Fibroblast of the conjunctiva (primary cell): ENCODE measurements at places on chromosomes 3 and 15.
A peak's percentile ranks its signal among the peaks of the same experiment; 100 is the strongest.

DNA sequence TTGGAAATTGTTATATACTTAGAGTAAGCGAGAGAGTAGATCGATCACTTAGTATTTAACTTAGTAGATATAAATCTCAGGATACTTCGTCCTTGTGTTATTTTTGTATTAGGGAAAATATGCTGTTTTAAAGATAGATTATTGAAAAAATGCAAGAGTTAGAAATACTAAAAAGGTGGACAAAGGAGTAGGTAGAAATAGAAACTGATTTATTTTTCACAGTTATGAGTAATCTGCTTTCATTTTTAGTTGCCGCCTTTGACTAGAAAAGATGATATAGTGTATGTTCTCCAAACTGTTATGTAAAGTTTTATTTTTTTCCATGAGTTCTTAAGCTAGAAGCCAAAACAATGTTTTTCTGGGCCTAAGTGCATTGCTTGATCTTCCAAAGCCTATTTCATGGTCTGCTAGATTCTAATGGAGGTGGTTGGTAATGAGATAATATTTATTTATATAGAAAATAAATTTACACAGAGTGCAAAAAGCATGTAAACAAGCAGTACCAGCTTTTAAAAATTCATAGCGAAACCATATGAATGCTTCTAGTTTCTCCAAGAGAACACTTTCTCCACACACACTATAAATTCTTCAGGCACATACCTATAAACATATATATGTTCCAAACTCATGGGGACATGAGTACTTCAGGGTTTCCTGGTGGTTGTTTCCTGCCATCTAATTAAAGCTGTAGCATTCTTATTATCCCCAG, 61.1 kb downstream of the DIPK2A start:
- no peak for DNase-seq

GRCh38 chr3:159619341-159619885, 369.2 kb upstream of the IL12A start:
- no peak for DNase-seq

DNA sequence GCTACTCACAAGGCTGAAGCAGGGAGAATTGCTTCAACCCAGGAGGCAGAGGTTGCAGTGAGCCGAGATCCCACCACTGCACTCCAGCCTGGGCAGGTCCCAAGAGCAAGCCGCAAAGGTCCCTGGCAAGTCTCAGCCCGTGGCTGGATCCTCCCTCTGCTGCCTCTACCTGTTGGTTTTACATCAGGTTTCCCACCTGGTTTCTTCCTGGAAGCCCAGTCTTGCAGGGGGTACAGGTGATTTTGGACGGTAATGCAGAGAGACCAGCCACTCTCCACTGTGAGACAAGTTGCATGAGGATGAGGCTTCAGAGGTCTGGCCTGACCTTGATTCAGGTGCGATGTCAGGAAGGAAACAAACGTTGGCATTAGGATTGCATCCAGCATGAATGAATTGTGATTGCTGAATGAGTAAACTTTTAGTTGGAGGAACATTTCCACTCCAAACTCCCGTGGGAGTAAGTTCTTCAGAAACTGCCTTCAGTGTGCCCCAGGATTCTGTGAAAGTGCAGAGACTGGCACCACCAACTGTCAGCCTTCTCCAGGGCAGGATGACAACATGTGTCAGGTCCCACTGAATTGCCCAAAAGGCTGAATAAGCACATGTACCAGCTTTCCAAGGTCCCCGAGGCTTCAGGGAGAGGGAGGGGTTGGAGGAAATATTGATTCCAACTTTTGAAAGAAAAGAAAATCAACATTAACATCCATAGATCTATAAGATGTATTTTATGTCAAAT, 189.4 kb downstream of the TJP1 start:
- no peak for DNase-seq

- peak; percentile 30 for DNase-seq
Observed at GRCh38 chr15:100849021-100849854, 30.4 kb upstream of the ALDH1A3 start.

- DNase-seq: no peak
Observed at GRCh38 chr3:123695731-123696640, 111.1 kb upstream of the HACD2 start.

DNA sequence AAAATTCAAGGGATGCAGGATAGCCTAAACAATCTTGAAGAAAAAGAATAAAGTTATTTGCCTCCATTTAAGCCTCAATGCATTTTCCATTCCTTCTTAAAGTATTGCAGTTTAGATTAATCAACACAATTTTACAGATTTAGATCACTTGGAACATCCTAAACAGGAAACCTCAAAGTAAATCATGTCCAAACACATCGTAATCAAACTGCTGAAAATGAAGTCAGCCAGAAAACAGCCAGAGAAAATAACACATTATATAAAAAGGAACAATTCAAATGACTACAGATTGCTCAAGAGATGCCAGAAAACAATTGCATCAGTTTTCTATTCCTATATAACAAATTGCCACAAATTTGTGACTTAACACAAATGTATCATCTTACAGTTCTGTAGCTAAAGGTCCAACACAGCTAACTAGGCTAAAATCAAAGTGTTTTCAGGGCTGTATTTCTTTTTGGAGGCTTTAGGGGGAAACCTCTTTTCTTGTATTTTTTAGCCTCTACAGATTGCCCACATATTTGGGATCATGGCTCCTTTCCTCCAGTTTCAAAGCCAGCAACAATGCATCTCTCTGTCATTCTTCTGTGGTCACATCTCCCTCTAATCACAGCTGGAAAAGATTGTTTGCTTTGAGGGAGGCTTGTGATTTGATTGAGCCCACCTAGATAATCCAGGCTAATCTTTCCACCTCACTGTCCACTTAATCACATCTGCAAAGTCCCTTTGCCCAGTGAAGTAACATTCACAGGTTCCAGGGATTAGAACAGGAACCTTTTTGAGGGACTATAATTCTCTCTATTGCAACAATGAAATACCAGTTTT, 543.3 kb upstream of the UBE2E2 start:
- DNase-seq: no peak

DNA sequence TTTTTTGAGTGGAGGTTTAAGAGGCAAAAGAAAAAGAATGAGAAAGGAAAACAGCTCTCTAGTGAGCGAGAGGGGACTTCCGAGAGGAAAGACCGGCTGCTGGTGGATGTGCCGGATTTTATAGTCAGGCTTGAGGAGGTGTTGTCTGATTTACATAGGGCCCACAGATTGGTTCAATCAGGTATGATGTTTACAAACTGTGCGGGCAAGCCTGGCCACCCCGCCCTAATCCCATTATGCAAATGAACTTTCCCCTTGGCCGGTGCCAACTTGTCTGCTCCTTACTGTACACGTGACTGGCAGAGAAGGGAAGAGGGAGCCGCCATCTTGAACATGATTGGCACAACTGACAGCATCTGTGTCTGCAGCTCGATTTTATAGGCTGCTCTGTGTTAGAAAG, 44.7 kb downstream of the FAM43A start:
- no peak for DNase-seq

DNA sequence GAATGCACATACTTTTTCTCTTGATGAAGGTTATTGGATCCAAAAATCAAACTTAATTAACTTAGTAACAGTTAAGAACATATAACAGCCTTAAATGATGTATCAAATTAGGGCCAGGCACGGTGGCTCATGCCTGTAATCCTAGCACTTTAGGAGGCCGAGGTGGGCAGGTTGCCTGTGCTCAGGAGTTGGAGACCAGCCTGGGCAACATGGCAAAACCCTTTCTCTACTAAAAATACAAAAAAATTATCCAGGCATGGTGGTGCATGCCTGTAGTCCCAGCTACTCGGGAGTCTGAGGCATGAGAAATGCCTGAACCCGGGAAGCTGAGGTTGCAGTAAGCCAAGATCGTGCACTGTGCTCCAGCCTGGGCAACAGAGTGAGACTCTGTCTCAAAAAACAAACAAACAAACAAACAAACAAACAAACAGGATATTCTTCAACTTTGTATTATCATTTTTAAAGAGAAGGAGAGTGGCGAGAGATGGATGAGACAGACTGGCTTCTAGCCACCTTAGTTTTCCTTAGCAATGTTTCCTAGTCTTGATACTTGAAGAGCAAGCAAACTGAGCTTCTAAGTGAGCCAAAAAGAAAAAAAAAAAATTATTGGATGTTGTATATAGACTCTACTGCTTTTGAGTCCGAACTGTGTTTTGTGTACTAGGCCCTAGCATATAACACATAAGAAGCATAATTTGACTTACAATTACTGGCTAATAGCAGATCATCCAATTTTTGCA, 13.8 kb downstream of the SPRED1 start:
- DNase-seq: no peak

- DNase-seq: no peak
Observed at GRCh38 chr3:154616298-154616697, 186.3 kb upstream of the GPR149 start.

DNA sequence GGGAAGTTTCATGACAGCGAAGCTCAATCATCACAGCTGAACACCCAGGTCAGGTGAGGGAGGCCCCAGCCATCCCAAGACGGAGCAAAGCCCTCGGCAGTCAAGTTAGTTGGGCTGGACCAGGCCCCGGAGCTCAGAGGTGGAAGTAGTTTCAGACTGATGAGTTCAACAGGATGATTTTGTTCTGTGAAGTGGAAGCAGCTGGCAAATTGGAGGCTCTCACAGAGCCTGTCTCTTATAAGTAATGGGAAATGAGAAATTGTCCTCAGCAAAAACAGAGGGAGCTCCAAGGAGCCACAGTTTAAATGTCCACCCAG, 245.1 kb downstream of the XXYLT1 start:
- no peak for DNase-seq

DNA sequence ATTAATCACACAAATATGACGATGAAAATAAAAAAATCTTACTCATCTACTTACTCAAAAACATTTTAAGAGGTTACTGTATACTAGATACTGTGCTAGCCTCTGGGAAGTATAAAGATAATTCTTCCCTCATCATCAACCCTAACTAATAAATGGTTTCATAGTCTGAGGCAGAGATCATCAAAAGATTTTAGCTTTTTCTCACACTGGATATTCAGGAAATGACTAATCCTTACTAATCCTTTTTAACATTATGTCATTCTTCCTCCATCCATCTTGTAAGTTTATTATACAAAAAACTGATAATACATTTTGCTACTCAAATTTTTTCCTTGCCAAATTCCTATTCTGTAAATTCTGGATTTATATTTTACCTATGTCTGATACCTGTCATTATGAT, 29.7 kb downstream of the ACAD11 start:
- no peak for DNase-seq
